ENCODE measurements at places on chromosomes 7 and 10.

DNA sequence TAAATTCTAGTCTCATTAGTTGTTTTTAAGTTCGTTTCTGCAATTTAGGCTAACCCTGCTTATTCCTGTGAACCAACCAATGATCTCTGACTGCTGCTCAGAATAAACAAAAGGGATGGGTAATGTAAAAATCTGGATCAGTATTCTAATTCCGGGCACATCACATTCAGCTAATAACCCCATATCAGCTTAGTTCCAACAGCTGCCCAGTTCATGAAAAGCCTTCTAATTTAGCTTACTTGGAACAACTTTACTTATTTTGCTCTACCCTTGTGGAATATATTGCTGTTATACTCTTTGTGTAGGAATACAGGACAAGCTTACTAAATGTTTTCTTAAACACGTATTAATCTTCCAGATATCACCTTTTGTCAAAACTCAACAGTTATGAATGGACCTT lies 3.6 kb upstream of the CFAP43 start:
- no peak for DNase-seq

GRCh38 chr7:18653381-18654155 lies 158.0 kb downstream of the HDAC9 start:
- no peak for DNase-seq

DNA sequence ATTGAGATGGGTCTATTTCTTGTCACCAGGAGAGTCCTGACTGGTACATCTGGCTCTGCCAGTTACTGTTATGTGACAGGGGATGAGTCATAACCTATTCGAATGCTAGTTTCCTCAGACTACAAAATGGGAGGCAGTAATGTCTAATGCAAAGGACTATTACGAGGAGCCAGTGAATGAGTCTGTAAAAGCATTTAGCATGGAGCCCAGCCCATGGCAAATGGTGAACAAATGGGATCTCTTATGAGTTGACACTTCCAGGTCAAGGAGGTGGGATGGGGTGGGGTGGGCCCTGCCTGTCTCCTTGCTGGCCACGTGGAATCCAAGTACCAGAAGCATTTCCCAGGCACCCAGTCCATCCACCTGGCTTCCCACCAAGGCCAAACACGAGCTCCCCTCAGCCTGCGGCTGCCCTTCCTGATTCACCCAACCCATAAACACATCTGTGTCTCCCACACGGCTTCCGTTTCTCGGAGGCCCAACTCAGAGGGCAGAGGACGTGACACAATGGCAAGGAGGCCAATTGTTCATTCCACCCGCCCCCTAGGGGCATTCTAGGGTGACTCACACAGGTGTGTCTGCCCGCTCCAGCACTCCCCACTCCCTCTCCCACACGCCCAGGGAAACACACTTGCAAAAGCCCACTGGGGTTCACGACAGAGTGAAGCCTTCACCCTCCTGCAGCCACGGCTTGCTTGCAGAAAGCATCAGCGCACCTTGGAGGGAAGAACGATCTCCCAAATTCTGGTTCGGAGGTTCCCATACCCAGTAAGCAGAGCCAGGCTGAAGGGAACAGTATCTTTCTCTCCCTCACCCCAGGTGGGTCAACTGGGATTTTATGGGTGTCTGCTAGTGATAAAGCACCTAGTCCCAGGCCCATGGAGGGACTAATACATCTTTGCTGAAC lies 109.8 kb downstream of the SH3PXD2A start:
- DNase-seq = no peak

DNA sequence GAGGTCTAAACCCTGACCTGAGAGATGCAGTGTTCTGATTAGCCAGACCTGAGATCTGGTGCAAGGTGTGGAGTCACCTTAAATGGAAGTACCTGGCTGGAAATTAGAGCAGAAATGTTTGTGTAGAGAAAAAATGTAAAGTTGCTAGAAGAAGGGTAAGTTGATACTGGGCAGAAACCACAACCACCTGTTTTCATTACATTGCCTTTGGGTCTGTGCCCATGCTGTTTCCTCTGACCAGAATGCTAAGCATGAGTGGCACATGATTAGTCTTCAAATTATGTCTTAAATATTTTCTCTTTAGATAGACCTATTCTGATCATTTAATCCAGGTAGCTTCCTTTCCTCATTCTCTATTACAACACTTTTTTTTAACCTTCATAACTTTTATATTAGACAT lies 69.0 kb downstream of the CASD1 start:
- no peak for DNase-seq

GRCh38 chr7:154729056-154729455 lies 273.9 kb downstream of the PAXIP1 start:
- DNase-seq = no peak

DNA sequence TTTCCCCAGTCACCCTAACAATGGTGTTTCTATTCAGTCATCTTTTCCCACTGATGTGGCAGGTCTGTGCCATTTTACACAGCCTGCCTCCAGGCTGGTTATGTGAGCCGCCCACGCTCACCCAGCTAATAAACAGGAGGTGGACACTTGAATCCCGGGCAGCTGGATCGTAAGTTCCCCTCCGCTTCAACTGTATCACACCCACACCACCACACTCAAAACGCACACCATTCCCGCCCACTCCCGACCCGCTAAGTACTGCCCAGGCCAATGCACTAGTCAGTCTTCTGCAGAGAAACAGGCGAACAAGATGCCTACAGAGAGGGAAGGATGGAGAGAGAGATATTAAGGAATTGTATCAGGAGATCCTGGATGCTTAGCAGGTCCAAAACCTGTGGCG lies 38.9 kb upstream of the PFKP start:
- DNase-seq = no peak

Data from WTC11 (cell line).